Fibroblast of the conjunctiva (primary cell): ENCODE measurements at places on chromosomes 1 and 21.

- peak; percentile 23 for DNase-seq
These were observed 284.6 kb upstream of the KAZN start for GRCh38 chr1:14313731-14314431.

DNA sequence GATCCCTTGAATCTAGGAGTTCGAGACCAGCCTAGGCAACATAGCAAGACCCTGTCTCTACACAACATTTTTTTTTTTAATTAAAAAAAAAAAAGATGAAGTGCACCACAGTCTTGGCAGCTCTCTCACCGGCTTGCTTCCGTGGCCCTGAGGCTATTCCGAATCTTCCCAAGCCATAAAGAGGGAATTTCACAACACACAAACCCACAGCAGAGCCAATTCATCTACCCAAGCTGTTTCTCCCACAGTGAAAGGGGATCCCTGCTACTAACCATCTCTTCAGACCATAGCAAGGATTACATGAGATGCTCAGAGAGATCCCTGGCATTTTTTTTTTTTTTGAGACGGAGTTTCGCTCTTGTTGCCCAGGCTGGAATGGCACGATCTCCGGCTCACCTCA lies 8.3 kb upstream of the CHD5 start:
- no peak for DNase-seq

DNA sequence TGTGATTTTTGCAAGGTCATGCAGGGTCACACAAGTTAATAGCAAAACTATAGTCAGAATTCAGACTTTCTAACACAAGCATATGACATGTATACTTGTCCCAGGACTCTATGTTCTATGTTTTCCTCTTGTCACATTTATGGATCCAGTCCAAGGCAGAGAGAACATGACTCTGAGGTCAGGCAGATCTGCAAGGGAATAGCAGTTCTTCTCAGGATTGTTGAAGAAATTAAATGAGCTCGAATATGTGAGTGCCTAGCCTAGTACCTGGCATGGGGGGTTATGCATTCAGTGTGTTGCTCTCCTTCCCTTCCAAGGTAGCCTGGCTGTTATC lies 9.5 kb upstream of the RPTN start:
- DNase-seq, result no peak

- DNase-seq, result no peak
These were observed 14.5 kb upstream of the MX1 start for GRCh38 chr21:41411449-41412089.

GRCh38 chr1:208791456-208791855 lies 547.3 kb upstream of the PLXNA2 start:
- DNase-seq, result no peak

- no peak for DNase-seq
These were observed 105.8 kb downstream of the SIK1 start for GRCh38 chr21:43321111-43321510.

- DNase-seq, result no peak
These were observed 167.4 kb downstream of the TNFSF18 start for GRCh38 chr1:172883387-172883791.

DNA sequence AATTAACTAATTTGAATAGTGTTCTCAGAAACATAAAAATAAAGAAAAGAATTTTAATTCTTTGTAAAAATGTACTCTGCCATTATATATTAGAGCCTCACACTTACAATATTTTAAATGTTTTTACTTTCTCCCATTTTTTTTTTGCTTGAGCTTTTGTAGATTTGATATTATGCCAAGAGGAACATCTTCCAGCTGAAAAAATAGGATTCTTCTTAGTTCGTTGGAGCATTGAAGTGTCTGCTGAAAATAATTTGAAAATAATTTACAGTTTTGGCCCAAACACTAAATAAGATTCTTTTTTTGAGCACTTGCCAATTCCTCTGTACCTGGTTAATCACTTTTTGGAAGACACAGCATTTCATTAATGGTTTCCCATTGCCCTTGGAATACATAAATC lies 175.0 kb upstream of the COL11A1 start:
- no peak for DNase-seq
